ENCODE measurements at places on chromosomes 16 and 17. TPM values are rescaled to one million over a fixed set of nuclear protein-coding genes. Genes with fewer than 3 reads are reported as not detected.

NOG gene
- total RNA-seq = 4.8 TPM

- DNase-seq = no peak
These were observed 31.2 kb downstream of the TMEM238L start for GRCh38 chr17:10772425-10773380.

MYH3 gene
- 7.9 TPM for total RNA-seq

OR4D1 gene
- 0.42 TPM for total RNA-seq

DNA sequence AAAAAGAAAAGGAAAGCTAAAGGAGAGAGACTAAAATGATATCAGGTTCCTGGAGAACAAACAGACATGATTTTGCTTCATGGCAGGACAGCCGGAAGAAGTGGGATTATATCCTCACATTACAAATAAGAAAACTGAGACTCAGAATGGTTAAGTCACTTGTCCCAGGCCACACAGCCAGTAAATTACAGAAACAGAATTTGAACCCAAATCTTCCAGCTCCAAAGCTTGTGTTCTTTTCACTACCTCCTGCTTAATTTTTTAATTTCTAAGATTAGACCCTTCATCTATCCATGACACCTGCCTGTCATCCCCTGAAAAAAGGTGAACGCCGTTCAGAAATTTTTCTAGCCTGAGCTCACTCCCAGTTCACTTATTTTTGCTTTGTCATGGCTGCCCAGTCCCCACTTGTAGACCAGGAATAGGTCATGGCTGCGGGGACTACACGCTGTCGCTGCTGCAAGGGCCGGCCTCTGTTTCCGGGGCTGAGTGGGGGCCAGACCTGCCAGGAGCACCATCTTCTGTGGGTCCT, 36.1 kb downstream of the MAPT start:
- DNase-seq = no peak

GRCh38 chr16:2033057-2033908, 6.6 kb downstream of the NHERF2 start:
- no peak for DNase-seq

- no peak for DNase-seq
These were observed 5.8 kb upstream of the FOXF1 start for GRCh38 chr16:86504315-86505184.

POLG2 gene
- total RNA-seq = 49.3 TPM
